ENCODE measurements at places on chromosomes 1 and 21.

- DNase-seq: no peak
These were observed 352.0 kb upstream of the C1orf87 start for GRCh38 chr1:60425528-60425927.

GRCh38 chr1:245142171-245142798, 12.5 kb upstream of the KIF26B start:
- no peak for DNase-seq

- no peak for DNase-seq
These were observed 65.4 kb downstream of the PLEKHA6 start for GRCh38 chr1:204294357-204294756.

- DNase-seq: no peak
These were observed 117.6 kb downstream of the PTGER3 start for GRCh38 chr1:70930062-70930461.

DNA sequence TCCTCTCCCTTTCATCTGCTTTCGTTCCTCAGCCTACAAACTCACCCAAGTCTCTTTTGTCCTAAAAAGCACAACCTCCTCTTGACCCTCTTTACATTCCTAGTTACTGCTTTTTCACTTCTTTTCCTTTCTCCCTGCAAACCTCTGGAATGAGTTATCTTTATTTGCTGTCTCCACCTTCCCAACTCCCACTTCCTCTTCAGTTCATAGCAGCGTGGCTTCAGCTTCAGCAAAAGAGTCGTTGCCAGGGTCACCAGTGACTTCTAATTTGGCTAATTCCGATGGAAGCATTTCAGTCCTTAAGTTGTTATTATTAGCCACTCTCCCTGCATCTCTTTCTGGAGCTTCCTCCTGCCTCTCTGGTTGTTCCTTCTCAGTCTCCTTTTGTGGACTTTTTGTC, 6.2 kb upstream of the TMEM54 start:
- no peak for DNase-seq

- no peak for DNase-seq
These were observed 1.1 kb downstream of the CEP350 start for GRCh38 chr1:179955731-179956130.

DNA sequence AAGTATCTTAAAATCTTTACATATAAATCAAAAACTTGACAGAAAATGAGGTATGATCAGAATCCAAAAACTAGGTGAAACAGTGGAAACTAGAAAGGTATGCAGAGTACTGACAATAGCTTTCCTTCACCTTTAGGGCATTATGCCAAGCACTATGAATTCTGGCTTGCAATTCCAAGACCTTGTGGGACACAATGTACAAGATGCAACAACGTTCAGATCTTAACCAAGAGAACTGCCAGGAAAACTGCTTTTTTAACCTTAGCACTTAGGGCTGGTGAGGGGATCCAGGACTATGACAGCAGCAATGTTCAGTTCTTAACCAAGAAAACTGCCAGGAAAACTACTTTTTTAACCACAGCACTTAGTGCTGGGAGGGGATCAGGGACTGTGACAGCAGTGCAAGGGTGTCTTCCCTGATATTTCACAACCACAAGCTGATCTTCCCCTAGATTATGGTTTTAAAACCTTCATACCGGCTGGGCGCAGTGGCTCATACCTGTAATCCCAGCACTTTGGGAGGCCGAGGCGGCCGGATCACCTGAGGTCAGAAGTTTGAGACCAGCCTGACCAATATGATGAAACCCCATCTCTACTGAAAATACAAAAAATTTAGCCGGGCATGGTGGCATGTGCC, 22.3 kb downstream of the FOXJ3 start:
- no peak for DNase-seq

DNA sequence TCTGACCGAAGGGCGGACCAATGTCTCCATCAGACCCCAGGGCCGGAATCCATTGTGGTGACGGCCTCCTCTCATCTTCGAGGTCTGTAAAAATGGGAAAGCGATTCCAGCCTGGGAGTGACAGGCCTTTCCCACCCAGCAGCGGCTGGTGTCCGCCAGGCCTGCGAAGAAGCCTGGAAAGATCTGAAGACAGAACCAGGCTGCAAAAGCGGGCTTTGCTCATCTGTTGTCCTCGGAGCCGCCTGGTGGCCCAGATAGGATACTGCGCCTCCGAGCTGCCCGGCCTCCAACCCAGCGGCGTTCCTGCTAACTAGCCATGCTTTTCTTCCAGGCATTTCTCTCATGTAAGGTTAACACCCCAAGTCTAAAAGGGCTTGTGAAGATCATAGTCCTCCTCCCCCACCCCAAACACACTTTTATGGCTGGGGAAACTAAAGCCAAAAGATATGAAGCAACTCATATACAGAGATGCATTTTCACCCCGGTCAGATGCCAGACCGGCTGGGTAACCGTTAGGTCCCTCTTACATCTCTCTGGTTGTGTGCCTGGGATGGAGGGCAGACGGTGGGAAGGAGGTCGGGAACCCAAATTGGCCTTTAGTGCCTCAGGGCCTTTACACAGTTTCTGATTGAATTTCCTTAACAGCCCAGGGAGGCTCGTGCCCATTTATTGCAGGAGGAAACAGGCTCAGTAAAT, 1.9 kb upstream of the DHRS3 start:
- DNase-seq: peak; percentile 79

GRCh38 chr1:15355968-15356625, 53.6 kb upstream of the EFHD2 start:
- DNase-seq: no peak

DNA sequence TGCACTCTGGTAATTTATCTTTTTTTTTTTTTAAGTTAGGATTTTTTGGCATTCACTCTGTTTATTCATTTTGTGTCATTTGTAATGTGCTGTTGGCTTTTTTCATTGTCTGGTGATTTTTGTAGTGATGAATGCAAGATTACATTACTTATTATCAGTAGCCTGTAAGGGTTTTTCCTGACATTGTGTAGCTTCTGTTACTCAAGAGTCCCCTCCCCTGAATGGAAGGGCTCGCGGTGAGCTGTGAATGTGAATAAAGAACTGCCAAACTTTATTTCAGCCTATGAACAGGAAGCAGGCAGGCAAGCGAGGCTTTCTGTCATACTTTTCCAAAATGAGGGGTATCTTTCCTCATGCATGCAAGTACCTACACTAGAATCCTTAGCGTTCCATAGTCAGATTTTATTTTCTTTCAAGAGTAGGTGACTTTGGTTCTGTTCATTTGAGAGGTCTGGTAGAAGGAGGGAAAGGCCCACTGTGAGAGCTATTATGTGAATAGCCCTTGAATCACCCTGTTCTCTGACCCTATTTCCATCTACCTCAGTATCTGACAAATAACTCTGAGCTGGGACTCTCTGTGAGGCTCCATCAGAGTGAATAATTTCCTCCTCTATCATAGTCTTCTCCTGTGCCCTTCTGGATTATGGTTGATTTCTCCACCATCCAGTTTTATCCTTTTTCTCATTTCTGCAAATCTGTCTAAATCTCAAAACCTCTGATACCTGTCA, 114.0 kb downstream of the CD247 start:
- no peak for DNase-seq

GRCh38 chr1:28813931-28814465, 2.0 kb downstream of the OPRD1 start:
- DNase-seq: no peak

DNA sequence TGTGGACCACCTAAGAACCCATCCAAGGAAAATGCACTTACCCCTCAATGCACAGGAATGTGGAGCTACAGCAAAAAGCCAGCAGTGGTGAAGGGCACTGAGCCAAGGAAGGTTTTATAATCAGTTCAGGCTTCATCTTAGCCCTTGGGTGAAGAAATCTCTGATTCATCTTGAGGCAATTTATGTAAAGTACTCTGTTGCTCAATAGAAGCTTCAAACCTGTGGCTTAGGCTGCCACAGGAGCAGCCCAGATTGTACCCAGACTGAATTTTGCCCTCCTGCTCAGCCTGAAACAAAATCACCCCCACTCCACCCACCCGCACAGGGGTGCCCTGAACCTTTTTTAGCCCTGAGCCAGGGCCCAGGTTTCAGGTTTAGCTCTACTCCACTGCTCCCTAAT, at the start of gene S100A12:
Gene S100A12, minus strand, starts transcription at position 111 of the 400 bp plus-strand sequence. CDS start 1,029 bp downstream, outside the sequence.
- no peak for DNase-seq

DNA sequence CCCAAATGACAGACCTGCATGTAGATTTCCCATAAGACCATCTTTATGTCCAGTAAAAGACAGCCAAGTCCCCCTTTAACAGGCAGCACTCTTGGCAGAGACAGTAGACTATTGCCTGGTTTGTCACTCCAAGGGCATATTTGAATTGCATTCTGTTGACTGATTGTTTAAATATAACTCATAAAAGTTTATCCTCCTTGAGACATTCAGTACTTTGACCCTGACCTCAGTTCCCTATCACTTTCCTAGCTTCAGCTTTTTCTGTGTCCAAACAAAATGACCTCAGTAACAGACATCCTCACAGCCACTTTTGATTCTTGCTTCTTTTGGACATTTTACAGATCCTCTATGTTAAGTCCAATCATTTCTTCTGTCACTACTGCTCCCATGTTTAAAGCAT, 51.1 kb downstream of the RBM11 start:
- no peak for DNase-seq

- DNase-seq: no peak
These were observed 1.9 kb upstream of the DENND2D start for GRCh38 chr1:111202366-111202706.

GRCh38 chr1:98143403-98143802, 222.6 kb upstream of the DPYD start:
- DNase-seq: no peak

DNA sequence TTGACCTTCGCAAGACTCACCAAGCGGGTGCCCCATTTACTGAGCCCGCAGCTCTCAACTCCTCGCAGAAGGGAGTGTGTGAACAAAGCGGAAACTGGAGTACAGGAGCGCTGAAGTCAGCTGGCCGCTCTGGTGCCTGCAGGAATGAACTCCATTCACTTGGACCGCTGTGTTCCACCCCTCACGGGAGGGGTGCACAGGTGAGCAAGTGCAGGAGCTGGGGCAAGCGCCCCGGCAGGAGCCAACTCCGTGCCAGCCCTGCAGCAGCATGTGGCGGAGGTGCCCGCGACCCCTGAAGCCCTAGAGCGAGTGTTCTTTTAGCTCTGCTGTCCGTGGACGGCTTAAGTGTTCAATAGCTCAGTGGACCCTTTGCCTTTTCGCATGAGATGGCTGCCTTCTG, 471.6 kb upstream of the ADGRL4 start:
- DNase-seq: no peak

GRCh38 chr1:210259561-210259960, 27.0 kb downstream of the SERTAD4 start:
- DNase-seq: no peak

DNA sequence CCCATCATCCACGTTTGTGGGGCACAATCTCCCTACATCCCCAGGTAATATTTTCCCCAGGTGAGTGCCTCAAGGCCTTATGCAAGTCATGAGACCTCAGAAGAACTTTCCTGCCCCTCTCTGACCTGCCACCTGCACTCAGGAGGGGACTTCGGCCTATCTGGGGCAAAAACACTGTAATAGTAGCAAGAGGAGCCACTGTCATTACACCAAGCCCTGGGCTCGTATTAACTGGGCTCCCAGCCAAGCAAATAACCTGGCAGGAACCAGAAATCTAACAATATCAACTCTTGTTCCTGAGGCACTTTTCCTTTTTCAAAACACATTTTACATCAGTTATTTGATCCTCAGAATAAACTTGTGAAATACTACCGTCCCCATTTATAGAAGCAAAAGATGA, 30.9 kb downstream of the LAMB3 start:
- DNase-seq: no peak
